ENCODE measurements at places on chromosomes 3 and 15. TPM values are rescaled to one million over a fixed set of nuclear protein-coding genes. Genes with fewer than 3 reads are reported as not detected.
A peak's percentile ranks its signal among the peaks of the same experiment; 100 is the strongest.

- no peak overlapping the region for H3K27ac ChIP-seq
- no peaks in the 10 kb centered on the region for H3K4me1 ChIP-seq
- no peak overlapping the region for H3K4me3 ChIP-seq
Measured at GRCh38 chr3:41190509-41191284, 8.6 kb upstream of the CTNNB1 start.

DNA sequence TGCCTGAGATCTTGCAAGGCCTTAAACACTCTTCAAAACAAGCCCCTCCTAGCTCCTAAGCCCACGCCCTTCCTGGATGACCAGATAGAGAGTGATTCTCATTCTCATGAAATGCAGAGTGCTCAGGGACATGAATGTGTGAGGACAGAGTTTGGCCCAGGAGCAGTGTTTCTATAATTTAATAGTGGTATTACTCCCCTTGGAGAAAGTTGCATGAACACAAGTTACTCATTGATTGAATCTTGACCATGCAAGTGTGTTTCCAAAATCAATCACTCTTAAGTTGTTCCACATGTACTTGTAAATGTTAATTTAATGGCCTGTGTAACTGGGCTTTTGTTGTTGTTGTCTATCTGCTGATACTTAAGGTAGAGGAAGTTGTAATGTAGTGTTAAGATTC is 181.6 kb downstream of the ADAMTSL3 start:
- H3K27me3 ChIP-seq = no peaks in the 10 kb centered on the region
- DNase-seq = no peak
- no peak overlapping the region for H3K27ac ChIP-seq
- H3K36me3 ChIP-seq = no peaks in the 10 kb centered on the region
- H3K4me1 ChIP-seq = no peaks in the 10 kb centered on the region
- no peak overlapping the region for H3K4me3 ChIP-seq

Gene HACL1
- polyA plus RNA-seq = 18.7 TPM

- no peaks in the 10 kb centered on the region for H3K36me3 ChIP-seq
- H3K4me3 ChIP-seq = no peak overlapping the region
- H3K4me1 ChIP-seq = no peaks in the 10 kb centered on the region
- H3K27me3 ChIP-seq = no peaks in the 10 kb centered on the region
Measured at GRCh38 chr3:195466251-195466650, 23.4 kb upstream of the ACAP2 start.

DNA sequence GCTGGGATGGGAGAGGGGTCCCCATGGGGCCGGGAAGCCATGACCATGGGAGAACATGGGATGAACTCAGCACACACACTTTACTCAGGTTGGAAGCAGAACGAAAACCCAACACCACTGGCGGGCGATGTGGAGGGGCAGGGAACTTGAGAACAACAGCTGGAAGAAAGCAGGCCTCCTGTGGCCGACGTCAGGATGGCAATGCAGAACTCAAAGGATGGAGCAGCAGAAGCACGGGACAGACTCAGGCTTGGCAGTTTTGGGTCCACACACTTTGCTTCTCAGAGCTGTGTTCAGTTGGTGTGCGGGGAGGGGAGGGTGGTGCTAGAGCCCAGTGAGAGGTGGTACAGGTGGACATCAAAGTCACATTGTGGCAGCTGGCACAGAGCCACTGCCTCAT is 80.7 kb downstream of the SEC22A start:
- H3K4me1 ChIP-seq = no peaks in the 10 kb centered on the region
- H3K27ac ChIP-seq = no peak overlapping the region
- DNase-seq = no peak
- H3K36me3 ChIP-seq = no peaks in the 10 kb centered on the region
- no peaks in the 10 kb centered on the region for H3K27me3 ChIP-seq

- no peaks in the 10 kb centered on the region for H3K27me3 ChIP-seq
- no peak overlapping the region for H3K4me3 ChIP-seq
- H3K4me1 ChIP-seq = no peaks in the 10 kb centered on the region
- peak; percentile 54 for DNase-seq
- no peak overlapping the region for H3K27ac ChIP-seq
- no peaks in the 10 kb centered on the region for H3K36me3 ChIP-seq
Measured at GRCh38 chr3:127035677-127036076, 52.8 kb downstream of the PLXNA1 start.

DNA sequence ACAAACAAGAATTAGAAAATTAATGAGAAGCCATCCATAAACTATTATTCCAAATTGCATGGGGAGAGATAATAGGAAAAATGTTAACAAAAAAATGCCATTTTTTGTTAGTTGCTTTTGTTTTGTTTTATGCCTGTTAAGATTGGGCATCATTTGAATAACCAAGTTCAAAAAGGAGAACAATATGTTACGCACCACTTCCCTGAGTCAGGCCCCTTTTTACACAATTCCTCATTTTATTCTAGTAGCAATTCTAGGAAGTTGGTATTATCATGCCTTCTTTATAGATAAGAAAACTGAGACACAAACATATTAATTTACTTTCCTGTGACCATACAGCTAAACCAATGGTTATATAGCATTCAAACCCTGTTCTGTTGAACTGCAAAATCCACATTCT is 736.9 kb upstream of the CCDC54 start:
- no peak overlapping the region for H3K4me3 ChIP-seq
- H3K27me3 ChIP-seq = no peaks in the 10 kb centered on the region
- H3K27ac ChIP-seq = no peak overlapping the region
- no peak for DNase-seq
- no peaks in the 10 kb centered on the region for H3K4me1 ChIP-seq

Gene NGLY1
- polyA plus RNA-seq = 34.7 TPM

GRCh38 chr3:84082726-84083125 is 876.1 kb upstream of the CADM2 start:
- no peaks in the 10 kb centered on the region for H3K36me3 ChIP-seq
- H3K27ac ChIP-seq = no peak overlapping the region
- no peak for DNase-seq
- no peaks in the 10 kb centered on the region for H3K27me3 ChIP-seq
- no peak overlapping the region for H3K4me3 ChIP-seq
- H3K4me1 ChIP-seq = no peaks in the 10 kb centered on the region
